Fibroblast of the conjunctiva (primary cell): ENCODE measurements at places on chromosomes 16 and 17.

- no peak for DNase-seq
Observed at GRCh38 chr16:64352246-64352645, 769.6 kb downstream of the CDH11 start.

DNA sequence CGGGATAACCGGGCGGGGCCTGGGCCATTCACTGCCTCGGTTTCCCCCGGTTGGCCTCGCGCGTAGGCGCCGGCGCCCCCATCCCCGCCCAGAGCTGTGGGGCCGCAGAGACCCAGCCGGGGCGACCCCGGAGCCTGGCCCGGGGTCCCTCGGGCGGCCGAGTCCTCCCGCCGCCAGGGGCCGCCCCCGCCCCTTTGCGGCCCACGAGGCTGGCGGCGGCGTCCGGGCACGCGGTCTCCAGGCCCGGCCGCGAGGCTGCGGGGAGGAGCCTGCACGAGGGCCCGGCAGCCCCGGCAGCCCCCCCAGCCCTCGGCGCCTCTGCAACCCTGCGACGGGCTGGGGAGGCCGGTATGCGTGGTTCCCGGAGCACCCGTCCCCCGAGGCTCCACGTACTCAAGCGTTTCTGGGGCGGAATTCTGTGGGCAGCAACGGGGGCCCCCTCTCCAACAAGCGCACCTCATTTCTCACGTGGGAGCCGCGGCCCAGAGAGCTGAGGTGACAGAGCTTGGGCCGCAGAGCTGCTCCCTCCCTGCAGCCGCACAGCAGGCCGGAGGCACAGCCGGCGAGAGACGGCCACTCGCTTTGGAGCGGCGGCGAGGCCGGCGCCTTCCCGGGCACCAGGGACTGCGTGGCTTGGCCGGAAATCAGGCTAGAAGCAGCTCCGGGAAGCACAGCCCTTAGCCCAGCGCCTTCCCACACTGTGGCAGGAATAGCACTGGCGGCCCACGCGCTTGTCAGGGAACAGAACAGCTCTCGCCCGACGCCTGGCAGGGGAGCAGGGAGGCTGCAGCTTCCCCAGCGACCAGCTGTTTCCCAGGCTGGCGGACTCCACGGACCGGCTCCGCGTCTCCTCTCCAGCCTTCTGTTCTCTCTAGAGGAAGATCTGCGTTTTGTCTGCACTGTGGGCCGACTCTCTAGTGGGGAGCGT lies 867 bp upstream of the LIMD2 start:
- no peak for DNase-seq

- DNase-seq: no peak
Observed at GRCh38 chr17:19568016-19568350, 34.3 kb downstream of the SLC47A1 start.

- DNase-seq: no peak
Observed at GRCh38 chr16:57089406-57089805, 3.0 kb upstream of the CPNE2 start.

DNA sequence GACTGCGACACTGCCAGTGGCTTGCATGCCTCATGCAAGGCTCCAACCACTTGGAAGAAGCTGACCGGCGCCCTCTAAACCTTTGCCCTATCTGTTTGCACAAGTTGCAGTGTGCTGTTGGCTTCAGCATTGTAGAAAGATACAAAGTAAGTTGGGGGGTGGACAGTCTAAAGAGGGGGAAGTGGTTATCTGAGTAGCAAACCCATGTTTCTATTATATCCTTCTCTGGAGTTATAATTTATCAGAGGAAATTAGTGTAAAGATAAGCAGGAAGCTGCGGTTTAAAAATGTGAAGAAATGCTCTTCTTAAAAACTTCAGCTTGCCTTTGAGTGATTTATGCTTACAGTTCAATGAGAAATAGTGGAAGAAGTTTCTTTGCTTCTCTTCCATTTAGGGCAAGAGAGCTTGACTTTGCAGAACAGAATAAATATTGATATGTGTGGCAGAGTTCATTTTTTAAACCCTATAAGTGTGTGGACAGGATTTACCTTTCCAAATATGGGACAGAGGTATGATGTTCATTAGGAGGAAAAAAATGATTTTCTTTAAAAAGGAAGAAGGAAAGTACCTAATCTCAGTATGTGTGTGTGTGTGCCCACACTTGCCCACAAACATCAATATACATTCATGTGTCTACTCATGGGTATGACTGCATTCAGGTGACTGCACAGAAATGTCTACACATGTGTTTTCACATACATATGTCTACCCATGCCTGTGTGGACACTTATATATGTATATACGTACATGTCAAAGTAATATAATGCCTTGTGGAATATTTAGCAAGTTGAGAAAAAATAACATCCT lies 8.1 kb downstream of the AMZ2 start:
- no peak for DNase-seq

- no peak for DNase-seq
Observed at GRCh38 chr17:42431758-42432161, 8.7 kb upstream of the CAVIN1 start.

DNA sequence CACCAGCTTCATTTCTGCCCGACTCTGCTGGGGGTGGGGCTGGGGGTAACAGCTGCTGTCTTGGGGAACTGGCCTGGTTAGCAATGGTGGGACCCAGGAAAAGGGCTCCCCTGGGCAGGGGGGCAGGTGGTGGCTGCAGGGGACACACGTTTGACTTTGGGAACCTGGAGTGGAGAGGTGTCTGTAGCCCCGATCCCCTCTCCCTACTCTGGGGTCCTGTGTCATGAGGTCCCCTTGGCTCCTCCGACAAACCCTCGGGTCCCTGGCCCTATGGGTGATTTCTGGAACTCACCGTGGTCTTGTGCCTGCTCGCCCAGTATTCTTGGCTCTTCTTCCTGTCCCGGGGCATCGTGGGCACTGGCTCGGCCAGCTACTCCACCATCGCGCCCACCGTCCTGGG lies 12.0 kb downstream of the SPNS3 start:
- DNase-seq: no peak

DNA sequence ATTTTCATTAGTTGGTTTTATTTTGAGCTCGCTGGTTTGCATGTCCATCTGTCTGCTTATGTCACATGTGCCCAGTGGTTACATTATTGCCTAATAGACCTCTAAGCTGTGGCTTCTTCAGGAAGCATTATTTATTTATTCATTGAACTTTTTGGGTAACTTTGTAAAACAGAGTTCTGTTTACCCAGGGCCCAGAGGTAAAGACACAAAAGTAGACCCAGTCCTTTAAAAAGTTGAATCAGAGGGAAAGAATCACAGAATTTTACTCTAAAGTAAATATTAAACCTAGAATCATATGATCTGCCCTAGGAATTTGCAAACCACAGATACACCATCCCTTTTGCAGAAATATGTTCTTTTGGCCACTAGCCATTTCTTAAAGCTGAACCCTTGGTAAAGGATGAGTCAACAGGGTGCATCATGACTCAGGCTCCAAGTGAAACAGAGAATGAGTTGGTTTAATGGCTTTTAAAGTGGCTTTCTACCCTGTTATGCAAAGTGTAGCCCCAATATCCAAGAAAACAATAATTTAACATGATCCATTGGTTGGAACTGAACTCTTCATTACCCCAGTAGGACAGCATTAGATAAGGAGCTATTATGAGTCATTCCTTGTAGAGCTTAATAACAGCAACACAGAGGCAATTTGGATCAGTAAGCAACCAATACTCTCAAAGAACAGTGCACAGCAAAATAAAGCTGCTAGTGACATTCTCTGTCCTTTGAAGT lies 236.3 kb downstream of the KCNJ2 start:
- DNase-seq: peak; percentile 87

DNA sequence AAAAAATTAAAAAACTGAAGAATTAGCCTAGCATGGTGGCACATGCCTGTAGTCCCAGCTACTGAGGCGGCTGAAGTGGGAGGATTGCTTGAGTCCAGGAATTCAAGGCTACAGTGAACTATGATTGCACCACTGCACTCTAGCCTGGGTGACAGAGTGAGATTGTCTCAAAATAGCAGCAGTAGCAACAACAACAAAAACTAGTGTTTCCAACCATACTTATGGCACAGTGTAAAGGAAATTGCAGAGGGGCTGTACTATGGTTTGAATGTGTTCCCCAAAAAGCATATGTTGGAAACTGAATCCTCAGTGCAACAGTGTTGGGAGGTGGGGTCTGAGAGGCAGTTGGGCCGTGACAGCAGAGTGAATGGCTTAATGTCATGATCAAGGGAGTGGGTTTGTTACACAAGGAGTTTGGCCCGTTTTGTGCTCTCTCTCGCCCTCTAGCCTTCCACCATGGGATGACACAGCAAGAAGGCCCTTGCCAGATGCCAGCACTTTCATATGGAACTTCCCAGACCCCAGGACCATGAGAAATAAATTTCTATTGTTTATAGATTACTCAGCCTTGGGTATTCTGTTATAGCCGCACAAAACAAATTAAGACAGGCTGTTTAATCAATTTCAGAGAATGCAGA lies 70.0 kb downstream of the PGS1 start:
- DNase-seq: no peak

- DNase-seq: no peak
Observed at GRCh38 chr17:4968486-4969046, 949 bp upstream of the SPAG7 start.

DNA sequence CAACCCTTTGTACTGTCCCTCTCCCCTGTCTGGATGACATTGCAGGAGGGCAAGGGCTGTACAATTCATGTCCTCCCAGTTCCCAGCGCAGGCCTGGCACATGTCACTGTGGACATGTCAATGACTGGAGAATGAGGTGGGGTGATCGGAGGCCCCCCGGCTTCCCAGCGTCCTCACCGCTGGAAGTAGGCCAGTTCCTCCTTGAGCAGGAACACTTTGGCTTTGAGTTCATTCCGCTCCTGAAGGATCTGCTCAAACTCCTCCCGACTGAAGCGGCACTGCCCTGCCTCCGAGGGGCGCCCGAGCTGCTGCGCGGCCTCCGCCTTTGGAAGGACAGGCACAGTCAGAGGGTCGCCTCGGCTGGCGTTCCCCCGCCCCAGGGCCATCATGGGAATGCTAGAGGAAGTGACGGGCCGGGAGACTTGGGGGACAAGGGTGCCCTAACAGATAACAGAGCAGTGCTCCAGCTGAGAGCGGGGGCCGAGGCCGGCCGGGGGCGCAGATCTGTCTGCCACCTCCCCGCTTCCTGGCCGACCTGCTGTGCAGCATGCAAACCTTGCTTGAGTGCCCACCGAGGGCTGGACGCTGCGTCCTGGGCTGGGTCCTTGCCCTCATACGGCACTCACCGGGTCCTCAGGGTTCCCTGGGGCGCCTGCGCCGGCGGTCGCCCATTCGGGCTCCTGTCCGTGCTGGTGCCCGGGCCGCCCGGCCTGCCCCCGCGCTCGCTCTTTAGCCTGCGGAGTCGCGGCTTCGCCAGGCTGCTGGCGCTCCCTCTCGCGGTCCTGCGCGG lies 1.3 kb downstream of the RILP start:
- no peak for DNase-seq

DNA sequence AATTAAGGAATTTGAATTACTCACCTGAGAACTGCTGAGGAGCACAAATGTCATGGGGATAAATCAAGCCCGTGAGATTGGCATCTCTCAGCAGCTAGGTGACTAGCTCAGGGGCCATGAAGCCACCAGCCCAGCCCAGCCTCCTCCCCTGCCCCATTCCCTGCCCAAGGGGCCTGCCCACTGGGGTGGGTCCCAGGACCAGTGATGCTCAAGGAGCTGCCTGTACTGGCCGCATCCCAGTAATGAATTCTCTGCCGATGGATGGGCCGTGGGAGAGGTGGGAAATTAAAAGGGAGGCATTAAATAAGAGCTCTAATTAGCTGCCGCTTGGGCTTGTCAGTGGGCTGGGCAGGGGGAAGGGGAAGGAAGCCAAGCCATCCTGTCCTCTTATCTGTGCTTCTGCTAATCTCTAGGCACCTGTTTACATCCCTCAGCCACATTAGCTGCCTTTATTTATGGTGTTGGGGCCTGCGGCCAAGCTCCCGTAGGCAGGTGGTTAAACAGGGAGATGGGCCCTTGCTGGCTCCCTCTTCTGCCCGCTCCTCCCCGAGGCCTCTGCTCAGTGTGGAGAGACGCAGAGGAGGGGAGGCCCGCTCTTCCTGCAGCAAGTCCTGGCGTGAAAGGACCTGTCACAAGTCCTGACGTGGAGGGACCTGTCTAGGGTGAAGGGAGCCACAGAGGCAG lies 48.8 kb downstream of the PIPOX start:
- no peak for DNase-seq

DNA sequence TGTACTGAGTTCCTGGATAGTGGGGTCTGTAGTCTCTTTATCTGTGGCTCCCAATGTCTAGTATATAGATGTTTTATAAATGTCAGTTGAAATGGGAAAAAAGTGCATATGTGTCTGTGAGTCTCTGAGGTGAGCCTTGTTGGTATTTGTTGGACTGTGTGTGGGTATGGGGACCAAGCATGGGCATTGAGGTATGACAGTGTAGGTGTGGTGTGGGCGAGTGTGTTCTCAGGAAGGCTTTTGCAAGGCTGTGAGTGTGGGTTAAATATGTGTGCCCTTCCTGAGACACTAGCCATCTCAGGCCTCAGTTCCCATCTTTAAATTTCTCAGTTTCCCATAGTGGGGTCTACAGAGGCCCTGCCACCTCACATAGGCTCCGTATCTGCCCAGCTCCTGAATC lies 440.2 kb upstream of the CCL2 start:
- DNase-seq: no peak
